Thyroid gland (tissue), 4 donors: ENCODE measurements at places on chromosomes 1 and 21.

- no peaks in the 10 kb centered on the region for H3K27me3 ChIP-seq
- no peak for DNase-seq
- H3K4me1 ChIP-seq: peaks cover 66% of the 10 kb centered on the region
- no peak overlapping the region for H3K27ac ChIP-seq
- H3K4me3 ChIP-seq: no peak overlapping the region
Observed at GRCh38 chr1:31000301-31000700, 65.2 kb downstream of the PUM1 start.

GRCh38 chr1:21607549-21608529 lies 61.3 kb downstream of the RAP1GAP start:
- peaks cover 64% of the 10 kb centered on the region for H3K36me3 ChIP-seq
- H3K4me1 ChIP-seq: peaks cover 14% of the 10 kb centered on the region
- H3K27ac ChIP-seq: no peak overlapping the region
- no peak overlapping the region for H3K4me3 ChIP-seq

DNA sequence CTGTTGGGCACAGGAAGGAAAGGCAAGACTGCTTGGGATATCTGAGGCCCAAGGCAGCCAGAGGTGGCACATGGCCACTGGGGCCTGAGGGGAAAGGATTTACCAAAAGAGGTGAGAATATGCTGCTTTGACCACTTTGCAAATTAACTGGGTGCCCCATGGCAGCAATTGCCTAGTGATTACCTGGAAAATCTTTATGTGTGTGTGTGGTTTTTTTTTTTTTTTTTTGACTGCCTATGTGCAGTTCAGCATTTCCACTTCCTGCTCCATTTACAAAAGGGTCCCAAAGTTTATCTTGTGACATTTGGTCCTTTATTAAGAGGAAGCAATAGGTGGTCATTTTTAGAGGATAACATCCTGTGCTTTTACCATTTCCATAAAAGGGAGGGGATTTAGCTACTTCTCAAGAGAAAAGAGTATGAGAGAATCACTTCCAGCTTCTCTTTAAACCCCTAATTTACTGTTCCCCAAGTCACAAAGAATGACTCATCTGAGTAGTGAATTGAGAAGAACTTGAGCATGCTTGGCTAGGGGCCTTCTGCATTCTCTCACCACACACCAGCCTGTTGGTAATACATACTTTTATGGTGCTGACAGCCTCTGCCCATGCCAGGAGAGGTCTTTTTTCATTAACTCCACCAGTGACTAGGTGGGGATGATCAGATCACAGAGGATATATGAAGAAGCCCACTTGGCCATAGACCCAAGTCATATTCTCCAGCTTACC lies 52.1 kb downstream of the SYDE2 start:
- no peak overlapping the region for H3K27ac ChIP-seq
- H3K27me3 ChIP-seq: no peaks in the 10 kb centered on the region
- no peak overlapping the region for H3K4me3 ChIP-seq
- H3K36me3 ChIP-seq: no peaks in the 10 kb centered on the region
- DNase-seq: no peak

DNA sequence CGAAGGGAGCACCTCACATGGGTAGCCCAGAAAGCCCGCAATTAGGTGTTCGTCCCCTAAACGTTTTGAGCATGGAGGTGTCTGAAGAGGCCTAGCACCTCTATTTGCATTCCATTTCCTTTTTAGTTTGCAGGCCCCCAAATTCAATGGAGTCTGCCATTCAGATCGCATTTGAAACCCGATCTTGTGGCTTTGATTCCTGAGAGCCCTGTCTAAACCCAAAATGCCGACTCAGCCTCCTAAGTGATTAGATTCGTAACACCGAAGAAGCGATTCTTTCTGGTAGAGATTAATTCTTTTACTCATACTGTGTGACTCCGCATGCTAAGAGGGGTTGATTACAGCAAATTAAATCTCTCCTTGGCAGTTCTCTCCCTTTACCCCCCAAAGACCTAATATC lies 415.2 kb upstream of the KAZN start:
- H3K27ac ChIP-seq: no peak overlapping the region
- H3K27me3 ChIP-seq: no peaks in the 10 kb centered on the region
- H3K4me3 ChIP-seq: no peak overlapping the region

DNA sequence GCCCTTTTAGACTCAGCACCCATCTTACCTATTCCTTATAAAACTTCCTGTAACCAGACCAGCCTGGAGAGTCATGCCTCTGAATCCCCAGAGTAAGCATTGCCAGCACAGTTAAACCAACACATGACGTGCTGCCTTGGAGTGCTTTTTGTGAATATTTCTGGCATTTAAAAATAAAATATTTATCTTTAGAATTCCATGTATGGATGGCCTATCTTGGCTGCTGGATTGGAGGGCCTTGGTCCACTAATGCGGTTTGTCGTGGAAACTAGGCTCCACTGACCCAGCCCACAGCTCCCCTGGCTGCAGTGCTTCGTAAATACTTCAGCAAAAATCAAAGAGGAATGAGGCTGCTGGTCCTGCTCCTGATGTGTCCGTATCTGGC lies 17.5 kb downstream of the MTARC1 start:
- no peaks in the 10 kb centered on the region for H3K27me3 ChIP-seq
- H3K4me1 ChIP-seq: no peaks in the 10 kb centered on the region
- peaks cover 5% of the 10 kb centered on the region for H3K36me3 ChIP-seq

DNA sequence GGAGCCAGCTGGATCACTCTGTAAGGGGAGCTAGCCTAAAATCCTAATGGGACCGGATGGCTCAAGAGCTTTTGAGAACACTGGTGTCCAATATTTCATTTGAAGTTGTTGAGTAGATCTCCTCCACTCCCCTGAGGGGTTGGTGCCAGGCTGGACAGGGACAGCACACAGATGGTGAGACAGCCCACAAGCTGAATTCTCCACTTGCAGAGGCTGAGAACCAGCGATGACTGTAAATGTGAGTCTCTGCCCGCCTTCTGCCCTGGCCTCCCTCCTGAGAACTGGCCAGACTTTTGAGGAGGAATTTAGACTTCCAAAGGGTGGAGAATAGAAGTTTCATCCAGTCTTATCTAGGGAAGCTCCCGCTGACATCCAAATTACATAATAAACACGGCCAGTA lies 20.5 kb upstream of the COQ8A start:
- no peak overlapping the region for H3K4me3 ChIP-seq
- no peaks in the 10 kb centered on the region for H3K27me3 ChIP-seq
- H3K36me3 ChIP-seq: no peaks in the 10 kb centered on the region
- DNase-seq: no peak
- H3K4me1 ChIP-seq: no peaks in the 10 kb centered on the region

GRCh38 chr1:53521924-53522552 lies 62.8 kb downstream of the DMRTB1 start:
- no peaks in the 10 kb centered on the region for H3K4me1 ChIP-seq
- no peak for DNase-seq
- no peak overlapping the region for H3K4me3 ChIP-seq
- no peaks in the 10 kb centered on the region for H3K27me3 ChIP-seq
- H3K27ac ChIP-seq: no peak overlapping the region
- no peaks in the 10 kb centered on the region for H3K36me3 ChIP-seq

GRCh38 chr1:70358921-70359564 lies 4.5 kb upstream of the ANKRD13C start:
- peaks cover 8% of the 10 kb centered on the region for H3K4me1 ChIP-seq
- DNase-seq: no peak
- H3K36me3 ChIP-seq: no peaks in the 10 kb centered on the region
- H3K27ac ChIP-seq: no peak overlapping the region

- H3K4me3 ChIP-seq: no peak overlapping the region
- H3K27me3 ChIP-seq: no peaks in the 10 kb centered on the region
- no peaks in the 10 kb centered on the region for H3K36me3 ChIP-seq
- H3K27ac ChIP-seq: no peak overlapping the region
- H3K4me1 ChIP-seq: peaks cover 5% of the 10 kb centered on the region
- DNase-seq: no peak
Observed at GRCh38 chr1:30688920-30689794, 34.2 kb downstream of the MATN1 start.

DNA sequence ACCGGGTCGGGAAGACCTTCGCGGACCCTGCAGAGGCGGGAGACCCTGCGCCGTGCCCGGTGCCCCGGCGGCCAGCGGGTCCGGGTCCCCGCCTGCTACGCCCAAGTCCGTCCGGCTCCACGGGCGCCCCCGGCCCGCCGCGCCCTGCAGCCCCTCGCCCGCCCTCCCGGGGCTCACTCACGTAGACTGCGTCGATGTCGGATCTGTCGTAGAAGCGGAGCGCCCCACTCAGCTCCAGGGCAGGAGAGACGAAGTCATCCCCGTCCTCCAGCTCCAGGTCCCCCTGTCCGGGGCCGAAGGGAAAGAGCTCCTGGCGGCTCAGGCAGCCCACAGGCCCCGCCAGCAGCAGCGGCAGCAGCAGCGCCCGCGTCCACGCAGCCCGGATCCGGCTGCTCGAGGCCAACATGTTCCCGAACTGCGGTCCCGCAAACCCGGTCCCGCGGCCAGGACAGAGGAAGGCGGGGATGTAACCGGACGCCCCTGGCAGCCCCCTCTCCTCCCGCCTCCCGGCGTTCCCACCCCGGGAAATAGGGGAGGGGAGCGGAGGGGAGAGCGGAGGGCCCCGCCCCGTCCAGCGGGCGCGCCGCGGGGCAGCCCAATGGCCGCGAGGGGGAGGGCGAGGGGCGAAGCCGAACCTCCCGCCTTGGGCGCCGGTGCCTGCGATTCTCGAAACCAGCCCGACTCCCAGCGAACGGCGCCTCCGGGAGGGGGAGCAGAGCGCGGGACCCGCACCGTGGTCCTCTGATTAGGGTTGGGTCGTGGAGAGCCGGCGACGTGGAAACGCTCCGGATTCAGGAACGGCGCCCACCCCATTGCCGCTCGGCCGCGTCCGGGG lies at the start of gene NID1:
Gene NID1, minus strand, starts transcription at position 417 of the 835 bp plus-strand sequence. Its CDS starts 11 bp downstream, at position 406.
- peak within 1 kb of the TSS; percentile 76 for H3K4me3 ChIP-seq
- peak within 1 kb of the TSS; percentile 87 for H3K27ac ChIP-seq
- H3K4me1 ChIP-seq: peaks cover 11% of the 10 kb centered on the region

- H3K36me3 ChIP-seq: no peaks in the 10 kb centered on the region
- H3K4me1 ChIP-seq: peaks cover 36% of the 10 kb centered on the region
- H3K27me3 ChIP-seq: no peaks in the 10 kb centered on the region
- H3K27ac ChIP-seq: peak overlapping the region; percentile 93
- H3K4me3 ChIP-seq: no peak overlapping the region
- peak; percentile 97 for DNase-seq
Observed at GRCh38 chr1:234709473-234710228, 99.7 kb upstream of the IRF2BP2 start.

- DNase-seq: no peak
- no peak overlapping the region for H3K4me3 ChIP-seq
- H3K36me3 ChIP-seq: no peaks in the 10 kb centered on the region
- no peaks in the 10 kb centered on the region for H3K27me3 ChIP-seq
Observed at GRCh38 chr1:115199416-115200132, 110.3 kb upstream of the TSPAN2 start.

- no peaks in the 10 kb centered on the region for H3K4me1 ChIP-seq
- no peak overlapping the region for H3K27ac ChIP-seq
- no peaks in the 10 kb centered on the region for H3K36me3 ChIP-seq
- no peaks in the 10 kb centered on the region for H3K27me3 ChIP-seq
- no peak overlapping the region for H3K4me3 ChIP-seq
Observed at GRCh38 chr1:184166485-184166884, 115.0 kb downstream of the TSEN15 start.

GRCh38 chr21:44874497-44875315 lies 1.2 kb upstream of the PTTG1IP start:
- H3K27me3 ChIP-seq: no peaks in the 10 kb centered on the region
- peak; percentile 94 for DNase-seq
- no peaks in the 10 kb centered on the region for H3K36me3 ChIP-seq
- peak overlapping the region; percentile 95 for H3K27ac ChIP-seq
- peaks cover 45% of the 10 kb centered on the region for H3K4me1 ChIP-seq

GRCh38 chr1:216416488-216416887 lies 6.8 kb downstream of the USH2A start:
- no peak for DNase-seq
- H3K4me3 ChIP-seq: no peak overlapping the region
- no peaks in the 10 kb centered on the region for H3K36me3 ChIP-seq
- H3K4me1 ChIP-seq: no peaks in the 10 kb centered on the region

GRCh38 chr21:25297117-25297516 lies 310.2 kb downstream of the MRPL39 start:
- H3K27me3 ChIP-seq: no peaks in the 10 kb centered on the region
- no peak overlapping the region for H3K27ac ChIP-seq
- no peaks in the 10 kb centered on the region for H3K4me1 ChIP-seq

GRCh38 chr1:156767879-156768604 lies 707 bp downstream of the PRCC start:
- H3K36me3 ChIP-seq: no peaks in the 10 kb centered on the region
- no peaks in the 10 kb centered on the region for H3K27me3 ChIP-seq
- peak; percentile 21 for DNase-seq
- H3K4me3 ChIP-seq: peak overlapping the region; percentile 93
- peaks cover 31% of the 10 kb centered on the region for H3K4me1 ChIP-seq

DNA sequence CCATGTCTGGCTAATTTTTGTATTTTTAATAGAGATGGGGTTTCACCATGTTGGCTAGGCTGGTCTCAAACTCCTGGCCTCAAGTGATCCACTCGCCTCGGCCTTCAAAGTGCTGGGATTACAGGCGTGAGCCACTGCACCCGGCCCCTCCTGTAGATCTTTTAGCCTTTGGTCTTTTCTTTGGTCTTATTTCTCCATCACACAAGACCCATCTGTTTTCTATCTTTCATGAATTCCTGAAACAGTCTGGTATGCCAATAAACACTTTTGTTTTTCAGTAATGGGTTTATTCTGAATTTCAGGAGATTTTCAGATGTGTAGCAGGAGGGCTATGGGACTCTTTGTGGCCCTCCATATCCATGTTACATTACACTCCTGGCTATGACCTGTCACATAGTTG lies 23.2 kb downstream of the ERRFI1 start:
- no peak overlapping the region for H3K4me3 ChIP-seq
- no peak for DNase-seq
- H3K36me3 ChIP-seq: no peaks in the 10 kb centered on the region
- no peak overlapping the region for H3K27ac ChIP-seq
- H3K4me1 ChIP-seq: peaks cover 34% of the 10 kb centered on the region
- no peaks in the 10 kb centered on the region for H3K27me3 ChIP-seq

GRCh38 chr1:245999697-246000637 lies 507.1 kb downstream of the SMYD3 start:
- H3K27me3 ChIP-seq: no peaks in the 10 kb centered on the region
- H3K27ac ChIP-seq: no peak overlapping the region
- no peaks in the 10 kb centered on the region for H3K36me3 ChIP-seq
- H3K4me3 ChIP-seq: no peak overlapping the region
- DNase-seq: no peak

DNA sequence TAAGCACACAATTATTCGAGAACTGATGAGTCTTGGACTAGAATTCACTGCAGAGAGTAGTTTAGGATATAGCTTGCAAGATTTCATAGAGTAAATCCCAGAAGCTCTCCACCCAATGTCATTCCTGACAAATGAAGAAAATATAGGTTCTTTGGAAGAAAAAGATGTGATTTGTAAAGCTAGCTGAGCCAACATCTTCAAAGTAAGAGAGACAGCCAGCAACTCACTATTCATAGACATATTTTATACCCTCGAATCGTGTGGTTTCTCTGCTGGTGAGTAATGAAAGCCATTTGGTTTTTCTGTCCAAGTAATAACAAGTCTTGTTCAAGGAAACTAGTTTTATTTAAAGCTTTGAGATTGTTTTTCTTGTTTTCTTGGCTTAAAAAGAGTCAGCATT lies 165.7 kb upstream of the SYT6 start:
- DNase-seq: no peak
- no peaks in the 10 kb centered on the region for H3K27me3 ChIP-seq
- no peaks in the 10 kb centered on the region for H3K36me3 ChIP-seq
- H3K27ac ChIP-seq: no peak overlapping the region
- no peak overlapping the region for H3K4me3 ChIP-seq

- no peak overlapping the region for H3K4me3 ChIP-seq
- no peak for DNase-seq
- H3K27me3 ChIP-seq: no peaks in the 10 kb centered on the region
- no peak overlapping the region for H3K27ac ChIP-seq
Observed at GRCh38 chr1:153513023-153513422, 22.8 kb downstream of the S100A6 start.

- H3K36me3 ChIP-seq: no peaks in the 10 kb centered on the region
- peak overlapping the region; percentile 96 for H3K27ac ChIP-seq
- no peaks in the 10 kb centered on the region for H3K27me3 ChIP-seq
- H3K4me1 ChIP-seq: peaks cover 23% of the 10 kb centered on the region
- H3K4me3 ChIP-seq: no peak overlapping the region
- DNase-seq: peak; percentile 52
Observed at GRCh38 chr1:3186526-3186921, 117.5 kb downstream of the PRDM16 start.
